ENCODE measurements at places on chromosomes 6 and 20.

DNA sequence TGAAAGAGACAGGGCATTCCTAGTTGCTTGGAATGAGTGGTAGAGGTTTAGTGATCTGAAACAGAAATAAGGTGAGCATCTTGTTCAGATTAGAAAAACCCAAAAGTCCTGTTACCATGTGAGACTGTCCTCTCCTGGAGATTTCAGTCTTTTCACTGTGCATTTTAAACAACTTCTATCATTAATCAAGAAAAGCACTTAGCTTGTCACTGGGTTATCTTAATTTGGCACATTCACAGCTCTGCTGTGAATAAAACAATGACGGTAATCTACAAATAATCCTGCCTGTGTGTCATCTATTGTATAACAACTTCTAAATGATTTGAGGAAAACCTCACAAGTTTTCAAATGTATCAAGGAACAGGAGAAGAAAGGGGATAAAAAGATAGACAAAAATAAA lies 9.5 kb upstream of the SMIM8 start:
- no peak for DNase-seq

GRCh38 chr6:143634486-143634885 lies 43.3 kb upstream of the PHACTR2 start:
- no peak for DNase-seq

DNA sequence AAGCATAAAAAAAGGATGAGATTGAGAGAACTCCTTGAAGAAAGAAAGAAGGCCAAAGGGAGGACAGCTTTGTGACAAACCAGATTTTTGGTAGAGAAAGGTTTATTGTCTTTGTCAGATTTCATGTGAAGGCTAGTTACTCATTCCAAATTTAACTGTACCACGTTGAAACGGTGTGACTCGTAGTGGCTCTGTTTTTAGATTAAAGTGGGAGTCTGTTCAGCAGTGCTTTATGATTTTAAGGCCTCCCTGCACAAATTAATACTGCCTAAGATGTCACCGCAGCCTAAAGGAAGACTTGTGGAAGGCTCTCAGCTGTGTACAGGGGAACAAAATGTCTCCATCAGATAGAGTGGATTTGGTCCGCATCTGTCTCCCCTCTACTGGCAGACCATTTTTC lies 35.9 kb downstream of the CDC40 start:
- no peak for DNase-seq

DNA sequence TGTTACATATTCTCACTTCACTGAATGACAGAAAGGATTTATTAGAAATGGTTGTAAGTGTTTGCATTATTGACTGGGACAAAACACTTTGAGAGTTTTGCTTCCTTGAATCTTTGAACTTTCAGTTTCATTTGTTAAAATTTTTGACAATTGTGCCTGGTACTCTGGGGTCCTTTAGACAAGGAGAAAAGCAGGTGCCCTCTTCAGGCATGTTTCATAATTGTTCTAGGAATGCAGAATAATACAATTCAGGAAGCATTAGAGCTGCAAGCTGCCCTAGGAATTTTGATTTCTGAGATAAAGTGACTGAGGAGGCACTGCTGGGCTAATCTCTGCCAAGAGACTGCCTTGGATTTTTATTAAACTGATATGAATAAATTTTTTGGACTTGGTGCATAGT lies 49.7 kb downstream of the TOP1 start:
- no peak for DNase-seq

GRCh38 chr6:2477250-2477649 lies 231.8 kb upstream of the GMDS start:
- no peak for DNase-seq

DNA sequence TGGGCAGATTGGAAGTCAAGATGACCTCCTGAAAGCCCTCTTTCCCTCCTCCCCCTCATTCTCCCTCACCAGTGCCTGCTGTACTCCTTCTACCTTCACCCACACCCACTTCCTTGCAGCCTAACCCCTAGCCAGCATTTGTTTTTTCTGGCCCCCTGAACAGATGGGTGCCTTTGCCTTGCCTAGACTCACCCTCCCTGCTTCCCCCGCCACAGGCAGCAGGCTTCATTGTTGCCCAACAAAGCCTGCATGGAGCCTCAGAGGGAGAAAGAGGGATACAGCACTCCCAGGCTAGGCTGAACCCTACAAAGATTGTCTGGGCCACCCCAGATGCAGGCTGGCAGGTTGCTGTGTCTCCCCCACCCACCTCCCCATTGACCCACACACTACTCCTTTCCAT lies 2.7 kb downstream of the MOCS1 start:
- DNase-seq, result no peak

DNA sequence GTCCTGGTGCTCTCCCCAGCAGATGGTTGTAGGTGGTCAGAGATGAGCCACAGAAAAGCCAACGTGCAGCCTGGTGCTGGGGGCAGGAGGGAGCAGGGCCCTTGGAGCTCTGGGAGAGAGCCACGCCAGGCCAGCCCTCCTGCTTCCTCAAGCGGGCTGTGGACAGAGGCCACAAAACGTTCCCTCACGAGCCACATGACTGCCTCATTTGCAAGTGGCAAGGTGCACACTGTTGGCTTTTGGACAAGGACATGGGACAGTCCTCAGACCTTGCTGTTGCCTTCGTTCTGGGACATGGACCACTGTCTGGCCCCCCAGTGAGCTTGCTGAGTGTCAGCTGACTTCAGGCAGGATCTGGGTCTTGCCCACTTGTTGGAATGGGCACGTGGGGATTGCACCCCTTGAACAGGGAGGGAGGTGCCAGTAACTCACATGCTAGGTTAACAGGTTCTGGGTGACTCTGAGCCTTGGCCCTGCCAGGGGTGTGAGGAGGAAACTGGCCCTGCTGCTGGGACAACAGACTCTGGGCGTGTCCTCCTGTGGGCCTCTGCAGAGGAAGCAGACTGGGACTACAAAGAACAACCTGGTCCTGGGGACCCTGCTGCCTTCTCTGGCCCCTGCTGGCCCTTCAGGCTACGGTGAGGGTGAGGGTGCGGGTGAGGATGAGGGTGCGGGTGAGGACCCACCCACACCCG lies 2.6 kb downstream of the SLCO4A1 start:
- no peak for DNase-seq

- no peak for DNase-seq
Observed at GRCh38 chr6:161153725-161154124, 120.1 kb downstream of the AGPAT4 start.

DNA sequence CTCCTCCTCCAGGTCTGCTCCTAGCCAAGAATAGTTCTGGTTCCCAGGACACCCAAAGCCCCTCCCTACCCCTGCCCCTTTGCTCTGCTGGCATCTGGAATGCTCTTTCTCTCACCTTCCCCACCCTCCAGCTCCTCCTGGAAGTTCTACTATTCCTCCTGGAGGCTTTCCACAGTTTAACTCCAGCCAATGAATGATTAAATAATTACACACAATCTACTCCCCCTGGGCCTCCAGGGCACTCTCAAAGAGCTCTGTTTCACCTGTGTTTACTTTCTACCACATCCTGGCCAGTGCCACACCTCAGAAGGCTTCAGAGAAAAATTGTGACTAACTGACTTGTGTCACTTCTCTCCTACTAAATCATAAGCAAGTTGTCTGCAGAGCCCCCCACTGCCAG lies 36.2 kb downstream of the GCM1 start:
- DNase-seq, result no peak

DNA sequence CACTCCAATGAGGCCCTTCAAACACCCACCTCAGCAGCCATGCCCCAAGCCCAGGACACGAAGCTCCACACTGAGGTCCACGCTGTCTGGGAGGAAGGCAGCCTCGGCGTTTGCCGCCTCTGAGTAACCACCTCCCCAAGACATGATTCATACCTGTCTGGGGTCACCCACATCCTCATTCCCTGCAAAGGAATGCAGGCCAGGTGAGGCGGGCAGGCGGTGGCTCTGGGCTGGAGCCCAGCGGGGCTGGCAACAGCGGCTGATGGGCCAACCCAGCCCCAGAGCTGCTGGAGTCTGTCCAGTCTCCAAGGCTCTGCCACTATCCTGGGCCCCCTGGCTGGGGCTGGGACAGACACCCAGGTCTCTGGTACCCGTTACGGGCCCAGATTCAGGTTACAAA lies 14.8 kb downstream of the PMEPA1 start:
- DNase-seq, result no peak

- no peak for DNase-seq
Observed at GRCh38 chr6:169093066-169093723, 160.5 kb downstream of the THBS2 start.

DNA sequence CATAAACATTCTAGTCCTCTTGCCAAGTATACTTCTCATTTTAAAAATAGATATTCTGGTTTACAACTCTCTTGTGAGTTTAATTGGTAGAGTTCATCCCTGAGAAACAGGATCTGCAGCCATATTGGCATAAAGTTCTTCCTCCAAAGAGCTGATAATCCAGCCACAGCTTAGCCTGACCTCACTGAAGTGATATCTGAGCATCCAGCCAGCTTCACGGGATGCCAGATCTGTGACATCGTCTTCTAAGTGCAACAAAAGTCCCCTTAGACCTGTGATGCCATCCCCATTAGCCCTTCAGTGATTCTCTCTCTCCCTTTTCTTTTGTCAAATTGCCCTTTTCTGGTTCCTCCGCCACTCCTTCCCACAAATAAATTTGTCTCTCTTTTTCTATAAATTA lies 180.6 kb upstream of the STXBP5 start:
- no peak for DNase-seq

- no peak for DNase-seq
Observed at GRCh38 chr6:37038292-37039198, 33.1 kb downstream of the FGD2 start.

DNA sequence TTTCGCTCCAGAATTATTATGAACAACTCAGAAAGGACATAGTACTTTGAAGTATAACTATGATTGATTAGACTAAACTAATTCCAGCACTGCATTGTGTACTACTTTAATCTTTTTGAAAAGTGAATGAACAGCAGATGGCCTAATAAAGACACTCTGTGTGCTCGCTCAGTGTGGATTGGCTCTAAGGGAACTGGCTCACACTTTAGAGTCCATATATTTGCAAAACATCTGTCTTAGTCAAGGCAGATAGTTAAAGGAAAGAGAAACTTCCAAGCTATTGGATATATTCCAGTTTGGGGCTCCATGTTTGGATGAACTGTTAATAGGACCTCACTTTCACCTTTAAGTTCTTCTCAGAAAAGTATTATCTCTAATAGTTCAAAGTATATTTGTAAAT lies 218.9 kb downstream of the EYA4 start:
- DNase-seq, result no peak

DNA sequence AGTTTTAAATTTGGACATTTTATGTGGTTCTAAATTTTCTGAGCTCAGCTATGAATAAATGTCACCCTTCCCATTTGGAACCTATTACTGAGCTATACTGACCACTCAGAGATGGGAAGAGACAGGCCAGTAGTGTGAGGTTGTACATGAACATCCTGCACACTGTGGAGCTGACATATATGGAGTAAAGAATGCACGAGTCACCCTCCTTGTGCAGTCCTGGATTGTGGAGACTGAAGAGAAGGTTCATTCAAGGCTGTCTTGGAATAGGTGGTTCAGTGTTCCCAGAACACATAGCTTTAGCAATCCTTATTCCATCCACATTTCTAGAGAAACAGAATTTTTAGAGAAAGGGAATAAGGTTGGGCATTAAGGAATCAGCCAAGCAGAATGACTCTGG lies 50.3 kb upstream of the OGFRL1 start:
- DNase-seq, result no peak

DNA sequence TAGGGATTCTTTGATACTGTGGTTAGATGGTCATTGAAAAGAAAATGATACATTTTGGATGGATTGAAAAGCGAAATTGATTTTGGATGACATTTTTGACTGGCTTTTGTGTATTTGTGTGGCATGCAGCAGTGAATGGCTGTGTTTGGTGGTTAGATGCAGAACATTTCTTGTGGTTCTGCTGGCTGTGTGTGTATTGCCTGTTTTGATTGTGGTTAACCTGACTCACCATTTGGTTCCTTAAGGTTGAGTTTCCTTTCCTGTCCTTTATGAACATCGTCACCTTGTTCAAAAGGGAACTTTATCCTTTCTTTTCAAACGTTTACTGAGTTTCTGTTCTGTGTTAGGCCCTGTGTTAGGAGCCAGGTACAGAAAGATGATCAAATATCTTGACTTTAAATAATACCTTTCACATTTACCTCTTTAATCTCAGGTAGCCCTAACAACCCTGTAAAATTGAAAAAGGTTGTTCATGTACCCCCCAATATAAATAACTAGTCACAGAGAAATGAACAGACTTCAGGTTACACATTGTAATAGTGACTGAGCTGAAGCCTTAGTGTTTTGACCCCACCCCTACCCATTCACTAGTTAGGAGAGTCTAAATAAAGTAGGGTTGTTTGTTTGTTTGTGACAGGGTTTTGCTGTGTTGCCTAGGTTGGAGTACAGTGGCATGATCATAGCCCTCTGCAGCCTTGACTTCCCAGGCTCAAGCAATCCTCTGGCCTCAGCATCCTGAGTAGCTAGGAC lies 23.8 kb downstream of the ANKS1A start:
- no peak for DNase-seq

GRCh38 chr6:126811321-126811720 lies 307.1 kb upstream of the RSPO3 start:
- no peak for DNase-seq

- no peak for DNase-seq
Observed at GRCh38 chr6:87095087-87095509, at the start of gene CGA. TSS of gene CGA (minus strand) at chr6:87095106. CDS start at chr6:87088200, 6,906 bp downstream.

GRCh38 chr6:130853555-130854183 lies 26.5 kb downstream of the SMLR1 start:
- DNase-seq, result no peak

GRCh38 chr6:84457276-84457675 lies 229.8 kb upstream of the CEP162 start:
- DNase-seq, result no peak

- no peak for DNase-seq
Observed at GRCh38 chr20:46027245-46027853, 1.7 kb upstream of the SLC12A5 start.

DNA sequence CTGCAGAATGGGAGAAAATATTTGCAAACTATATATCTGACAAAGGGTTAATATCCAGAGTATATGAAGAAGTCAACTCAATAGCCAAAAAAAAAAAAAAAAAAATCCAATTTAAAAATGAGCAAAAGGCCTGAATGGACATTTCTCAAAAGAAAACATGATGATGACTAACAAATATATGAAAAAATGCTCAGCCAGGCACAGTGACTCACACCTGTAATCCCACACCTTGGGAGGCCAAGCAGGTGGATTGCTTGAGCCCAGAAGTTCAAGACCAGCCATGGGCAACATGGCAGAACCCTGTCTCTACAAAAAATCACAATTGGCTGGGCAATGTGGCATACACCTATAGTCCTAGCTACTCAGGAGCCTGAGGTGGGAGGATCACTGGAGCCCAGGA lies 2.1 kb upstream of the ECHDC1 start:
- DNase-seq, result no peak

- no peak for DNase-seq
Observed at GRCh38 chr6:23477586-23477985, 648.4 kb upstream of the NRSN1 start.

- DNase-seq, result no peak
Observed at GRCh38 chr6:143685653-143686052, 7.9 kb downstream of the PHACTR2 start.

Measured in GM12891 (cell line).